ENCODE measurements at places on chromosomes 2 and 18. TPM values are rescaled to one million over a fixed set of nuclear protein-coding genes. Genes with fewer than 3 reads are reported as not detected.

The IL1RL1 gene
- 0.36 TPM for total RNA-seq

The NT5DC4 gene
- total RNA-seq: 0.41 TPM

The ANKRD30B gene
- 0.35 TPM for total RNA-seq

The COX7A2L gene
- total RNA-seq: 278 TPM

The MYO3B gene
- total RNA-seq: 0.30 TPM

The PELI1 gene
- total RNA-seq: 39.1 TPM

The EFR3B gene
- 12.3 TPM for total RNA-seq

The CPS1 gene
- total RNA-seq: 3.5 TPM

The SLC14A1 gene
- total RNA-seq: 1.5 TPM

The LTBP1 gene
- total RNA-seq: 4.7 TPM

The DSG3 gene
- 0.15 TPM for total RNA-seq

The ARHGAP28 gene
- 7.2 TPM for total RNA-seq

The IL1R2 gene
- not detected for total RNA-seq

The AP1S3 gene
- total RNA-seq: 11.3 TPM

The C1QL2 gene
- total RNA-seq: 0.49 TPM

The CPLX4 gene
- not detected for total RNA-seq

The FTCDNL1 gene
- total RNA-seq: 0.41 TPM

The GCG gene
- not detected for total RNA-seq

The C2orf69 gene
- 8.3 TPM for total RNA-seq

The EGR4 gene
- total RNA-seq: 0.19 TPM

The SERTAD2 gene
- 7.5 TPM for total RNA-seq

The PLB1 gene
- 2.5 TPM for total RNA-seq

The PFN4 gene
- total RNA-seq: 1.00 TPM

The CROCC2 gene
- 0.81 TPM for total RNA-seq

The CCDC148 gene
- 1.0 TPM for total RNA-seq

The RNU2-63P gene
- 76.2 TPM for total RNA-seq

The GALNT5 gene
- total RNA-seq: not detected

The REG3G gene
- 0.66 TPM for total RNA-seq

The SCYGR6 gene
- total RNA-seq: not detected

The DUSP2 gene
- 1.1 TPM for total RNA-seq

The INO80B gene
- 28.8 TPM for total RNA-seq

The FAP gene
- 12.7 TPM for total RNA-seq

The SERPINB10 gene
- total RNA-seq: not detected

The ABHD1 gene
- 1.6 TPM for total RNA-seq

The FER1L5 gene
- 0.31 TPM for total RNA-seq

The CCDC138 gene
- total RNA-seq: 16.0 TPM

The LYG1 gene
- 1.1 TPM for total RNA-seq

The LIMS3 gene
- 1.6 TPM for total RNA-seq

The LOXHD1 gene
- 0.26 TPM for total RNA-seq

The CKAP2L gene
- total RNA-seq: 1.6 TPM

The ANKRD30BL gene
- total RNA-seq: 0.36 TPM

The DES gene
- total RNA-seq: not detected

The STAMBP gene
- total RNA-seq: 54.8 TPM

The PSMA8 gene
- total RNA-seq: not detected

The KCNF1 gene
- total RNA-seq: 0.15 TPM

The PPIL3 gene
- 84.3 TPM for total RNA-seq

The ABCG5 gene
- total RNA-seq: 0.24 TPM

The MEP1B gene
- total RNA-seq: 0.17 TPM

The HAAO gene
- 1.4 TPM for total RNA-seq

The CRYGC gene
- not detected for total RNA-seq

The C2orf49 gene
- total RNA-seq: 20.6 TPM

The FOXD4L1 gene
- total RNA-seq: 0.15 TPM

Data from motor neuron (in vitro differentiated cells).